Activated CD4-positive, alpha-beta T cell treated with anti-CD3 and anti-CD28 coated beads for 24 hours (primary cell): ENCODE measurements at places on chromosomes 5 and 9.
A peak's percentile ranks its signal among the peaks of the same experiment; 100 is the strongest.

- DNase-seq, result no peak
Measured at GRCh38 chr5:120035815-120036577, 406.6 kb downstream of the FAM170A start.

GRCh38 chr5:2751592-2752021 is at the start of gene IRX2:
Gene IRX2, minus strand, starts transcription at chr5:2751677. Its CDS starts 264 bp downstream, at chr5:2751413.
- no peak for DNase-seq

GRCh38 chr5:136679233-136679632 is 313.9 kb upstream of the TRPC7 start:
- DNase-seq, result no peak

DNA sequence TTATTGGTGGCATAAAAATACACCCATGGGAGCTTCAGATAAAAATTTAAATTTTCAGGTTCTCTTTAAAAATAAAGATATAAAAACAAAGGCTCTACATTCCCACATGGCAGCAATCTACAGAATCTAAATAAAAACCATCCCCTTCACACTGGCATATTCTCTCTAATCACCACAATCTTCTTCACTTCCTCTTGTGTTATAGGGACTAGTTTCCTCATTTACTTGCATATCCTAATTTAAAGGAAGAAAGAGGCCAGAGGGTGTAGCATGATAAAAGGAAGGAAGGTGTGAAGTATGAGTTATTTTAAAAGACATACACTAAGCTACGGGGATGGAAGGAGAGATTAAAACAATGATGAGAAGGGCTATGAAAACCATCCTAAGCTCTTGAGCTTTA is 390.5 kb downstream of the ZNF608 start:
- no peak for DNase-seq

- no peak for DNase-seq
Measured at GRCh38 chr5:153543959-153544470, 53.5 kb downstream of the GRIA1 start.

- DNase-seq, result no peak
Measured at GRCh38 chr9:136620441-136621018, 42.2 kb upstream of the EGFL7 start.

DNA sequence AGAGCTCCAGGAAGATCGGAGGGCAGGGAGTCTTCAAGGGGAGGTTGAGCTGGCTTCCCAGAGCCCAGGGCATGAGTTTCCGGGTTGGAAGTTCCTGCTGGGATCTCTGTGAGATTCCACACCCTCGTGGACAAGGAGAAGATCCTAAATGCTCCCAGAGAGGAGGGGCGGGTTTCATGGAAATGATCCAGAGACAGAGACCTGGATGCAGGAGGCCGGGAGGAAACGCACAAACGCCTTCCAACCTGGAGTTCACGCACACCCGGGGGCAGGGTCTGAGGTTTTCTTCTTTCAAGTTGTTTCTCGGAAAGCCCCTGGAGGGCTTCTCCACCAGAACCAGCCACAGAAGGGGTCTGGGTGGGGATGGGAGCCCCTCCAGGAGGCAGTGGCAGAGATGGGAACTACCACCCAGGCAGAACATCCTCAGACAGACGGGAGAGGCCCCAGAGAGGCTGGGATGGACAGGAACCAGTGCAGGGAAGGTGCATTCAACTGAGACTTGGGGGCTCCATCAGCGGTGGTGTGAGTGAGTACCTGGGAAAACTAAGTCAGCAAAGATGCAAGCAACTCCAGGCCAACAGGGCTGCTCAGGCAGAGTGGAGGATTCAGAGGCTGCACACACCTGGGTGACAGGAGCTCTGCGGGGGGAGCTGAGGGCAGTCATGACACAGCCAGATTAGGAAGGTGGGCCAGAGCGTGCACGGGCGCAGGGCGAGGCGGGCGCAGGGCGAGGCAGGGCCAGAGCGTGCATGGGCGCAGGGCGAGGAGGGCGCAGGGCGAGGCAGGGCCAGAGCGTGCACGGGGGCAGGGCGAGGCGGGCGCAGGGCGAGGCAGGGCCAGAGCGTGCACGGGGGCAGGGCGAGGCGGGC is 52.1 kb upstream of the EXOC3 start:
- DNase-seq, result no peak

- DNase-seq, result no peak
Measured at GRCh38 chr5:156456857-156457256, 129.9 kb downstream of the SGCD start.

GRCh38 chr5:124771761-124772160 is 25.3 kb upstream of the ZNF608 start:
- no peak for DNase-seq

- no peak for DNase-seq
Measured at GRCh38 chr5:142685418-142686209, at the start of gene FGF1. Gene FGF1, minus strand, starts transcription at chr5:142686090. Its CDS starts 71,963 bp downstream, at chr5:142614127.

DNA sequence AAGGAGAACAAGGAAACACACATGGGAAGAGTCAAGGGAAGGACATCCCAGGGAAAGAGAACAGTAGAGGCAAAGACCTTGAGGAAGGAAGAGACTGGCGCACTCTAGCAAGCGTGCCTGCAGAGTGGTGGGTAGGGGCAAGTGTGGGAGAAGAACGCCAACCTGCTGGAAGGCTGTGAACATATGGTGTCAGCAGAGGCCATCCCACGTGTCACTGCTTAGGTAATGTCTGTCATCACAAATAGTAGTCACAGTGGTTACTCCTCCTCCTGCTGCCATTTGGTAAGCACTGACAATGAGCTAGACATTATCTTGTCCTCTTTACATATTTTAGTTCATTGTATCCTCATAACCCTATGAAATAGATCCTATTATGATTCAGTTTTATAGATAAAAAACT is 206.4 kb upstream of the TRIM32 start:
- no peak for DNase-seq

GRCh38 chr5:73120222-73121118 is at the start of gene TMEM171:
Gene TMEM171, plus strand, starts transcription at chr5:73120575. Its CDS starts 2,799 bp downstream, at chr5:73123374.
- DNase-seq, result no peak

- DNase-seq, result no peak
Measured at GRCh38 chr5:68149189-68149588, 66.4 kb upstream of the PIK3R1 start.

DNA sequence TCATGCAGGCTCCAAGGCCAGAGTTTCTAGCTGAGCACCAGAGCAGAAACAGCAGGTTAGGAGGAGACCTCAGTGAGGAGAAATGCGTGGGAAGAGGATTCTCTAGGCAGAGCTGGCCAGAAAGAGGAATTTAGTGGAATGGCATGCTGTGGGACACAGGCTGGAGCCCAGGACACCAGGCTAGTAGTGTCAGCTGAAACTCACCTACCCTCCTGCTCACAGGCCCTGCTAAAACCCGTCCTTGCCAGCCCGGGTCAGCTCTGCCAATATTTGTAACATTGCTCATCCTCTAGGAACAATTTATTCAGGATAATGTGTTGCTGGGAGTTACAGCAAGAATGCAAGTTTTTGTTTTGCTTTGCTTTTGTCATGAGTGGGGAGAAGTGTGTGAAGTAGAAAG is 40.2 kb upstream of the AGXT2 start:
- no peak for DNase-seq

DNA sequence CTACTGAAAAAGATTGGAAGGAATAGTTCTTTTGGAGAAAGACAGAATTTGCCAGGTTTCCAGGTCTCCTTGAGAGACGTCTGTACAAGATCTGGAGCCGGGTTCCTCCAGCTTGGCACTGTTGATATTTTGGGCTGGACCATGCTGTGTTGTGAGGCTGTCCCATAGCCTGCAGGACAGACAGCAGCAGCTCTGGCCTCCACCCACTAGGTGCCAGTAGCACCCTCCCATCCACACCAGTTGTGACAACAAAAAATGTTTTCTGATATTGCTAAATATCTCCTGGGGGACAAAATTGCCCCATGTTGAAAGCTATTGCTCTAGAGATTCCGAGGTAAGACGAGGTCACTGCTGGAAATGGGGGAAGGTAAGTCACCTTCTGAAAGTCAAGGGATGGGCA is 287.7 kb upstream of the DAP start:
- DNase-seq, result no peak

GRCh38 chr5:61603211-61603908 is 271.3 kb downstream of the ZSWIM6 start:
- no peak for DNase-seq

DNA sequence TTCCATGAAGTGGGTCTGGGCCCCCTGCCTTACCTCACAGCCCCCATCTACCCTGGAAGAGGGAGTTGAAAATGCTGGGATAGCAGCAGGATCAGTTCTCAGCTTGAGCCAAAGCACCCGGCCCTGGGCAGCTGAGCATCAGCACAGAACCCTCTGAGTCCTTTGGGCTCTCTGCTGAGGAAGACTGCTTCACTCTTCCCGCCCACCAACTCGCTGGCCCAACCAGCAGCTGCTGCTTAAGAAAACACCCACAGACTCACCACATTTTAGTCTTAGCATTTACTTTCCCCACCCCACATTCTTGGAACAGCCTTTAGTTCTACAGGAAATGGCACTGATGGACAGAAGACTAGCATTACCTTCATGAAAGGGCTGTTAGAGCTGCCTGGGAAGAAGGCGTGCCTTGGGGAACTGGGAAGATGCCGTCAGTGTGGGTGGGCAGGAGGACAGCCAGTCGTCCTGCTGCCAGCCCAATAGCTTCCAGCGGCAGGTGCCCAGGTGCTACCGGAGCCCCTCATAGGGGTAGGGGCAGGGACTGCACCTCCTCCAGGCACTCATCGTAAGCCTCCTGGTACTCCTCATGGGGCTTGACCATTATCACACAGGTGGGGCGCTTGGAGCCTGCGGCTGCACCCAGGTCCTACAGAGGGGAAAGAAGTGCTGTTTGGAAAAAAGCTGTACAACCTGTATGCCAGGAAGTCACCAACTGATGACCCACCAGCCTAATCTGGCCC is 4.3 kb downstream of the NHP2 start:
- DNase-seq, result no peak

DNA sequence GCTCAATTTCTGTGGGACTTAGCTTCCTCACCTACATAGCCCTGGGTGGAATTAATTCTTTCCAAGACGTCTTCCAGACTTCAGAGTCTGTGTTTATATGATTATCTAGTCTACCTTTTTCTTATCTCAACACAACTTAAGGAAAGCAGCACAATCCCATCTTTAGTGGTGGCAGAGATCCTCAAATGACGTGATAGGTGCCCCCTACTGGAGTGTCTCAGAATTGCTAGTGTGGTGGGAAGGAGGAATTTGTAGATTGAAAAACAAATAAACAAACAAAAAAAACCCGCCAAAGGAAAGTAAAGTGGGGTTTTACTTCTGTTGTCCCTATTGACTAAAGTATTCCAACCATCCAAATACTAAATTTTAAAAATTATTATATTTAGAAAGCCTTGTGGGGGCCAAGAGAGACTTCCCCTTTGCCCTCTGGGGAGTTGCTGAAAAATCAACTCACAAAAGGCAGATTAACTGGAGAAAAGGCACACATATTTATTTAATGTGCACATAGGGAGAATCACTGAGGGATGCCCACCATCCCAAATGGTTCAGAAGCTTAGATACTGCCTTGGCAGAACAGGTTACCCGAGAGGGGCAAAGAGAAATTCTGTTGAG is 283.3 kb downstream of the TMEM167A start:
- peak; percentile 26 for DNase-seq

DNA sequence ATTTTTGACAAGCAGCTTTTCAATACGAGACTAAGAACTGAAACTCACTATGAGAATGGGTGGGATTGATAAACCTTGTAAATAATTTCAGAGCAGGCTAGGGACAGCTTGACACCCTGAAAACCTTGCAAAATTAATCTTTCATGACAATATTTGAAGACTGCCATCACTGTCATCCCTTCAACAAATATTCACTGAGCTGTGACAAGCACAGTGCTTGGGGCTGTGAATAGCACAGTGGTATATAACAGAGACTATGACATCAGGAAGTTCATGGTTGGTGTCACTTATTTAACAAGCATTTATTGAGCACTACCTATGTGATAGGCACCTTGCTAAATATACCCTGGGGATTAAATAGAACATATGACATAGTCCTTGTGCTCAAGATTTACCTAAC is 741.0 kb upstream of the RIOK2 start:
- no peak for DNase-seq

- no peak for DNase-seq
Measured at GRCh38 chr5:74035521-74035937, 409.5 kb downstream of the ARHGEF28 start.

DNA sequence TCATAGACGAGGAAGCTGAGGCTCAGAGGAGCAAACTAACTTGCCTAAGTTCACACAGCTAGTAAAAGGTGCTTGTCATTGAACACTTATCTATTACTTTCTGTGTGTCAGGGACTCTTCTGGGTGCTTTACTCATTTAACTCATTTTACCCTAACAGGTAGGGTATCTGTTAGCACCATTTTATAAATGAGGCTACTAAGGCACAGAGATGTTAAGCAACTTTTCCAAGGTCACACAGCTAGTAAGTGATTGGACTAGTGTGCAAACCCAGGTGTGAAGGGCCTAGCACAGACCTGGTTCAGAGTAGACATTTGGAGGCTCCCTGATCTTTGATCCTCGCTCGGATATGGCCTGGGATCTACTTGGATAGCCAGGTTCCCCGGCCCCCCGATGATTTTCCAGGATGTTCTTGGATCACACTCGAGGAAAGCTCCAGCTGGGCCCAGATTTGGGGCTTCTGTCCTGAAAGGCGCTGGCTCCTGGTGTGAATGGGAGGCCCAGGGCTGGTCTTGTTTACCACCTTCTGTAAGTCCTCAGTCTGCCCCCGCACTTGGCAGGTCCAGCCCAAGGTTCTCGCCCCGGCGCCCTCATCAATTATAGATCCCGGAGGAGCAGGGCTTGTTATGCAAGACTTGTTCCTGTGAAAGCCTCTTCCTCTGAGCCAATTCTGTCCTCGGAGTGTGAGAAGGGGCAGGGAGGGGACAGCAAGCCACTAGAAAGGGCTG is 37.5 kb downstream of the GSN start:
- no peak for DNase-seq

DNA sequence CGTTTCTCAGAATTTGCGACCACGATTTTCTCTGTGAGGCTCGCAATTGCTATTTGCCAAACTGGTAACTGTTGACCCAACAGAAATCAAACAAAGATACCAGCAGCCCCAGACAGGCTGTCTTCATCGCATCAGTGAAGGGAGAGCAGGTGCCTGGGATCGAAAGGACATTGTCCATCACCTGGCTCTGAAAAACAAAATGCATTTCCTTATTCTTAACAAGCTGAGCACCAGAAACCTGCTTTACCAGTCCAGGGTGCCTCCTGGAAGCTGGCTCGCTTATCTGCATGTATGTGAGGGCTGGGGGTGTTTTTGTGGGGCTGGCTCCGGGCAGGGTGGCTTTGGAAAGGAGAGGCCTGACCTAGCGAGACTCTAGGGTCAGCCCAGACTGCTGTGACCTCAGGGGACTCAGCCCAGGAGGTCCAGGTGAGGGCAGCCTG is 24.7 kb downstream of the WWC1 start:
- no peak for DNase-seq

- DNase-seq, result no peak
Measured at GRCh38 chr5:141717043-141717442, 35.0 kb upstream of the ARAP3 start.

- no peak for DNase-seq
Measured at GRCh38 chr9:18502546-18502945, 28.6 kb downstream of the ADAMTSL1 start.
